GM04504 (cell line): ENCODE measurements at places on chromosomes 5 and 9.

DNA sequence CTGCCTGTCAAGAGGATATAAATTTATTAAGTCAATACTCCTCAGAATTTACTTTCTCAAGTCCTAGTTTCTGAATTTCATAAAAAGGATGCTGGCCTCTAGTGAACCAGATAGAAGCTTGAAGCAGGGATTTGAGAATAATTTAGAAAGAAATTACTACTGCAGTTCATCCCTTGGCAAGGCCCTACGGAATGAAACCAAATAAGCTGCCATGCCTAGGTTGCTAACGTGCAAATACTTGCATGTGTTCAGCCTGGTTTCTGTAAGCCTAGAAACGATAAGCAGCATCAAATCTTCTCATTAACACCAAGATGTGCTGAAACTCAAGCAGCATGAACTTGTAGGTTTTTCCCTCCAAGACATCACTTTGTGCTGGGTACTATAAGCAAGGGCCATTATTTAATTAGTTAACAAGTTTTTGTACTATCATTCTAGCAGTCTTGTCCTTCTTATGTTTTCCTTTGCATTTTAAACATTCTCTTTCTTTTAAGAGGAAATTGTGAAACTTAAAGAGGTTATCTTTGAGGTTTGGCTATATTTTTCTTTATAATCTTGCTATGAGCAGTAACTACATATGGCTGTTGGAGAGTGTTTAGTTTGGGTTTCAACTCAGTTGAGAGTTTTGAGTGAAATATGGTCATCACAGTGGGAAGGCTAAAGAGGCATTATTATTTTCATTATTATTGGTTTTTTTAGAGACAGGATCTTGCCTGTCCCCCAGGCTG is 71.8 kb downstream of the ADAMTSL1 start:
- DNase-seq = no peak

DNA sequence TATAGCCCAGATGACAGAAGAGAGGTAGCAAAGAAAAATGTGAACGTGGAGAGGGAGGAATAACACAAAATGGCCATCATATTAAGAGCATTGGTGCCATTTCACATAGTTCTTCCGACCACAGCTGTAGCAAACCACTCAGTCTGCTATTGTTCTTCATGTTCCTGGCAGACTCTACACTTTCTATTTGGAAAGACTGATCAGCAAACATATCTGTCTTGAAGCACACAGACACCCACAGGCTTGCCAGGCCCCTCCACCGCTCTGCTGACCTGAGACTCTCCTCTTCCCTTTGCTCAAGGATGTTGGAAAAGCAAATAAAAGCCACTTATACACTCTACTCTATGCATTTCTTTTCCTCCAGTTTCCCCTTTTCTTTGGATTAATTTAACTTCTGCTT is 298.0 kb downstream of the FBXL7 start:
- no peak for DNase-seq

DNA sequence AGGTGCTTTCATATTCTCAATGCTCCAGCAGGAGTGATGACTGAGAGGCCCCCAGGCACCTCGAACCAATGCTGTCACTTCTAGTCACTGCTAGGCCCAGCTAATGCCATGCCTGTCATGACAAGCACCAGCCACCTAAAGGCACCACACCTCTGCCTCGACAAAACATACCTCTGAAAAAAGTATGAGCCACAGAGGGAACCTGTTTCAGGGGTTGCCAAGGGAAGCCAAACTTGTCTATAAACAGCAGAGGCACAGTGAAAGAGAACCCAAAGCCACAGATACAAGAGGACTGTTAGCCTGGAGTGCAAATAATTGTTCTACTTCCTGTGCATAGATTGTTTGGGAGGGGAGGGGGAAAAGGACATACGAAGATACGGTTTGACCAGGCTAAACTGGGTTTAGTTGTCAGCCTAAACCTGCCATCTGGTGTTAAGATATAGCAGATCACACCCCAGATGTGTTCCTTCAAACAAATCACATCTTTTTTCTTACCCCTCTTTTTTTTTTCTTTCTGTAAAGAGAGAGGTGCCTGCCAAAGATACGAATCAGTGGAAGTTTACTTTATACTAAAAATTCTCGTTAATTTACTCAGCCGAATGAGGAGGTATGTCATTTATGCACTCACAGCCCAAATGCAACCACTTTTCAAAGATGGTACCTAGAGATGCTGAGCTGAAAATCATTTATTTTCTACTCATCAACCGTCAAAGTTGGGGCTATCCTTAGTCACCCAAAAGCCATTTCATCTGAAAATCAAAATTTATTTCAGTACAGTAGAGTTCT is 45.7 kb downstream of the BNC2 start:
- no peak for DNase-seq

GRCh38 chr9:70556771-70557170 is 142.3 kb upstream of the KLF9 start:
- DNase-seq = no peak

GRCh38 chr9:99822806-99823591 is 1.3 kb downstream of the NR4A3 start:
- DNase-seq = no peak

DNA sequence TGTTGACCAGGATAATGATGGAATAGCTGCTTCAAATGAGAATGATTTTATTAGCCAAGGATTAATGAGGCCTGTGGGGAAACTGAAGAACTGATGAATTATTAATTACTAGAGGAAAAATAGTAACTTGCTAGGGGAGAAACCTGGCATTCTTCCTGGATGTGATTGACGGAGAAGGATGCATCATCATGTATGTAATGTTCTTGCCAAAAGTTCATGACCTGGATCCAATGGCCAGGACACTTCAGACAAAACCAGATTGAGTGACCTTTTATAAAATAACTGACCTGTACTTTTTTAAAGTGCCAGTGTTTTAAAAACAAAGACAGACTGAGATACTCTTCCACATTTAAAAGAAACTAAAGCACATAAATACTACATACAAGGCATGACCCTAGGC is 23.7 kb downstream of the KIAA1191 start:
- DNase-seq = no peak

DNA sequence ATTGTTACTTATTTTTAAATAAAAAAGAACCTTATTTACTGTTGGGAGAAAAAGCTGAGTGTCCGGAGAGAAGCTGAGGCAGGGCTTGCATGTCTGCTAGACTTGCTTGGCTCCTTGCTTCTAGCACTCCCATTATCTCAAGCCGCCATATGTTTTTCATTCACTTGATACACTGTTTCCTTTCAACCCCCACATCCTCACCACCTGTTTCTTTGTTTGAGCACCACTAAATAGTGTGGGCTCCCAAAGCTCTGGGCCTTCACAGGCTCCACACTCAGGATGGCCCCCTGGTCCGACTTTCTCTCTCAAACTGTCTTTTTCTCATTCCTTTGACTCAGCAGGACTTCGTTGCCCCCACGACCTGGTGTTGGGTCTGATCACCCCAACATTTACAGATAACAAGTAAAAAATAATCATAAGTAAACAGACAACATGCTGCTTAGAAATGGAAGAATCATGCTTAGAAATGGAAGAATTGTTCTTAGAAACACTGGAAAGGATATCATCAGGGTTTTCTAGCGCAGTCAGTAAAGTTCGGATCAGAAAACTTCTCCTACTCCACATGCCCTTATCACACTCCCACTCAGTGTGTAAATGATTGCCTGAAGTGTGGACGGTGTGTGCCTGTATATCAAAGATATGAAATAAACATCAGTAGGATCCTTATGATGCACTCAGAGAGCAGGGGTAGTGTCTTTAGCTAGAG is 58.5 kb downstream of the APTX start:
- no peak for DNase-seq

- no peak for DNase-seq
Measured at GRCh38 chr9:113932906-113933584, 56.9 kb downstream of the ZNF618 start.

GRCh38 chr5:23450187-23450586 is 57.2 kb upstream of the PRDM9 start:
- DNase-seq = no peak

DNA sequence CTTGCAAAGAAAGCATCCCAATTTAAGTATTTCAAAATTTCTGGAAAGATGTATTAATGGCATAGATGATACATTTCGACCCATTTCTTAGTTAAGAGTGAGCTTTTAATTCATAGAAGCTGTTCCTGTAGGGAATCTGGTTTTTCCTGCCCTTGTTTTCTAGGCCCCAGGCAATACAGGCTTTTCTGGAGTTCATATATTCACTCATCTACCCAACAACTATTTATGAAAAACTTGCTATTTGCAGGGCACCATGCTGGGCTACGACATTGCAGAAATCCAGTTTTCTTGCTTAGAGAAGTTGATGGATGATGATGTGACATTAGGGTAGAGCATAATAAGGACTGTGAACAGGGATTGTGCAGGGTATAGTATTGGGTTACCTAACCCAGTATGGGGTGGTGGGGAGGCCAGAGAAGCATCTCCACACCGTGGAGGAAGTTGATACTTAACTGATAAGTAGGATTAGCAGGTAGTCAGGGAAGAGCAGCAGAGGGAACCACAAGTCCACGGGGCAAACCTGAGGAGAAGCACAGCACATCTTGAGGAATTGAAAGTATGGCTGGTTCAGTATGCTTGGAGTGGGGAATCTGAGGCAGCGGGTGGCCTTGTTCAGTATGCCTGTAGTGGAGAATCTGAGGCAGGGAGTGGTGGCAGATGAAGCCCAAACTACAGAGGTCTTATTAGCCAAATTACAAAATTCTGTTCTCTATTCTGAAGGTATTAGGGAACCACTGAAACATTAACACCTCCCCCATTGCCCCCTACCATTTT is 247.5 kb downstream of the ARRDC3 start:
- DNase-seq = no peak

GRCh38 chr9:18981476-18982261 is 51.3 kb downstream of the SAXO1 start:
- DNase-seq = no peak

DNA sequence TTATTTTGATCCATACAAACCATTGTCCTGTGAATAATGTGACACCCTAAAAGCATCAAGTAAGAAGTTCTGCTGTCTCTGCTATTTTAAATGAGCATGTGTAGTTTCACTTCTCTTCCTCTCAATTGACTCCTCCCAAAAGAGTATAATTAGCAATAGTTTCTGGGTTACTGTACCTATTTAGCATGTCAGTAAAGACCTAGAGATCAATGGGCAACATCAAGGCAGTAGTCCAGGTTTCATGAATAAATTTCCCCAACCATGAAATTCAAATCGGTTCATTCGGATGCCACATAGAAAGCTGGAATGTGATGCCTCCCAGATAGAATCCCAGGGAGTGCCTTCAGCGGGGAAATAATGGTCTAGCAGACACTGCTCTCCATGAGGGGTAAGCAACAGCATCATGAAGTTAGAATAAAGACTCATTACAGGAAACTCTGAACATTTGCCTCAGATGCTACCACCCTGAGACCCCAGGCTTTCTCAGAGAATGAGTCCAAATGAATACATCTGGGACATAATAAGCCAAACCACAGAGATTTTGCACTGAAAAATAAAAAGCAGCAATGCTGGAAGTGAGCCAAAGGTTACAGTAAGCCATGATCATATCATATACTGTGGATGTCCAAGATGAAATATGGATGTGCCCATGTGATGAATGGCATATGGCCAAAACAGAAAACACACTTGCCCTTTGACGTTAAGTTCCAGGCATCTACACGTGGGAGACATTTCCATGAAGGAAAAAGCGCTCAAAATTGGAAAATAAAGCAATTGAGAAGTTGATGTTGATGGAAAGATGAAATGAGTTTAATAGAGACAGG is 1107.0 kb upstream of the SEMA6A start:
- no peak for DNase-seq

- no peak for DNase-seq
Measured at GRCh38 chr5:38341056-38341455, 82.7 kb downstream of the EGFLAM start.

DNA sequence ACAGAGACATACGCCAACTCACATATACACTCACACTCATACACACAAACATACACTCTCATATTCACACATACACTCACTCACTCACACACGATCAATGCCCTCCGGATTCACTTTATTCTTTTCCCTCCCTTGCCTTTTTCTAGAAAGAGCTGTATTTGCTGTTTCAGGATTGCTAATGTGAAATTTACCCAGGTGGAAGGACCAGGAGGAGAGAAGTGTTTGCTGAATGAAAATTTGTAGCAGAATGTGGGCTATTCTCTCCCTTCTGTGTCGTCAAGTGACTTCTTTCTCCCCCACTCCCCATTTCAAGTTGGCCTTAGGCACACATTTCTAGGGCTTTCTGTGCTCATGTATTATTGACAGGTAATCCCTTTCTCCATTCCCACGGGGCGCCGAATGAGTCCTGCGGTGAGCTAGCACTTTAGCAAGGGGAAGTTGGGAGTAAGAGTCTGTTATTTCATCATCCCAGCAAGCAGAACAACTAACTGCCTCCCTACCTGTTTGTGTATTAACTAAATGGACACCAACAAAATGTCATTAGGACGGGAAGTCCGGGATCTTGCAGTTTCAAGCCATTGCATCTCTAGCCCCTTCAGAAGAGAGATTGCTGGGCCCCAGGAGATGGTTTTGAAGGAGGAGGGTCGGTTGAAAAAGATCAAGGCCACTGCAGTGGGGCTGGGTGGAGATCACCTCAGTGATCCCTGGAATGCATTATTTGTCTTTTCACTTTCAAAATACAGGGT is 97.1 kb upstream of the TAF11L2 start:
- DNase-seq = no peak

GRCh38 chr5:5787373-5787772 is 364.9 kb downstream of the ICE1 start:
- no peak for DNase-seq
